ENCODE measurements at places on chromosomes 5 and 9.

DNA sequence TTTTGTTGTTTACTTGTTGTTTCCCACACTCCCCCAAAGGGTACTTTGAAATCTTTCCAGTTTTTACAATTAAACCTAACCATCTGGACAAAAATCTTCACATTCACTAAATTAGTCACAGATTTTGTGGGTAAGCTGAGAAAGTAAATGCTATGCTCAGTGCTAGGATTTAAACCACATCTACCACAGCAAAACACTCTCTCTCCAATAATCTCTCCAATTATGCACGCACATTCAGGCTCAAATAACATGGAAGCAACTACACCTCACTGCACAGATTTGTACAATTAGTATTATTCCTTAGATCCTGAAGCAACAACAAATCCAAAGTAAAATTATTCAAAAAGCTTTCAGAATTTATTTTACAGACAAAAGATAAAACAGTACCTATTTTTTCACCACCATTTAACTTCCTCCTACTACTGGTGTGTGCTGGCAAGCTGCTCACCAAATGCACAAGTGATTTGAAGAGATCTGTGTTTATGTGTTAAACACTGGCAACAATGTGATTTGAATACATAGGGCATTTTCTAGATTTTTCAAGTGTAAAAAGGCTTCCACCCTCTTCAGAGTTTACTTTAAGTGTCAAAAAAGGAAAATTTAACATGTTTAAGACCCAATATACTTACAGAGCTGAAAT lies 16.6 kb downstream of the ZNF608 start:
- no peak for DNase-seq

DNA sequence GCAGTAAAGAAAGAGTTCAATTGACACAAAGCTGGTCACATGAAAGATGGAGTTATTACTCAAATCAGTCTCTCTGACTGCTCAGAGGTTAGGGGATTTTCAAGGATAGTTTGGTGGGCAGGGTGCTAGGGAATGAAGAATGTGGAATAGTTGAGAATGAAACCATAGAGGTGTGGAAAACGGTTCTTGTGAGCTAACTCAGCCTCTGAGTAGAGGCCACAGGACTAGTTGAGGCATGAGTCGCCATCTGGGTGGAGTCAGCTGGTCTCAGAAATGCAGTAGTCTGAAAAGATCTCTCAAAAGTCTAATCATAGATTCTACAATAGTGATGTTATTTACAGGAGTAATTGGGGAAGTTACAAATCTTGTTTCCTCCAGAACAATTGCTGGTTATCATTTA lies 178.9 kb upstream of the SPEF2 start:
- DNase-seq = no peak

- no peak for DNase-seq
Measured at GRCh38 chr9:130264414-130265350, 878 bp upstream of the HMCN2 start.

GRCh38 chr9:69472101-69472620 lies 147.1 kb downstream of the ENTREP1 start:
- no peak for DNase-seq

GRCh38 chr5:136992796-136993489 lies 506.2 kb downstream of the SPOCK1 start:
- no peak for DNase-seq

GRCh38 chr5:15614679-15615078 lies 114.7 kb downstream of the FBXL7 start:
- no peak for DNase-seq

GRCh38 chr5:127585661-127586060 lies 63.2 kb upstream of the CTXN3 start:
- DNase-seq = no peak

- no peak for DNase-seq
Measured at GRCh38 chr9:121196389-121196788, 5.3 kb downstream of the RAB14 start.

DNA sequence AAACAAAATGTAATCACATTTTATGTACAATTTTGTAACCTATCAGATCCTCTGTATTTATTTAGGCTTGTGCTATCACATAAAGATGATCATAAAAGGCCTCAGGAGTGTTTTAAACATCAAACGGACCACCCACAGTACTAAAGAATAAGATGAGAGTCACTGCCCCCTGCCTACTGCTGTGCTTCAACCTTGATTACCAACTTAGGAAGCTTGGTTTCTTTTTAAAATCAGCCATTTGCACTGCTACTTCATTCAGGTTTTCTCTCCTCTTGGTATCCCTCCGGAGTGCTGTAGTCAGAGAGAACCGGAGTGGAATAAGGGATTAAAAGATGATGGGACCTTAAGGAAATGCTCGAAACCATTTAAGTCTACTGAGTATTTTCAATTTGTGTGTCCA lies 6.9 kb downstream of the C7 start:
- DNase-seq = no peak
